ENCODE measurements at places on chromosomes 11 and 22.

DNA sequence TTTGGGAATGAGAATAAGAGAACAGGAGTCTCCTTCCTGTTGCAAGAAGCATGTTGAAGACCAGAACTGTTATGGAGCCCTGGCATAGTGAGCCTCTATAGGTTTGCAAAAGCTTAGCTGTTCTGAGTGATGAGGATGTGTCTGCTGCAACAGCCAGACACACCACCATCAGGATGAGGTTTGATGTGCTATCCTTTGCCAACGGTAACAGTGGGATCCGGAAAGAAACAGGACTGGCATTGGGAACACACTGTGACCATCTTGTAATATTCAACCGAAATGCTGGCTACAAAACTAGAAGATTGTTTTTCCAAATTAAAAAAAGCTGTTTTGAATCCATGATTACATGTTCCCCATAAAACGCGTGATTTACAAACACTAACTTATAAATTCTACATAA is 117.0 kb downstream of the ME3 start:
- no peak for DNase-seq

GRCh38 chr11:64844330-64845128 is at the start of gene CDC42BPG:
Gene CDC42BPG (minus strand): TSS chr11:64844653. CDS start chr11:64844569, 84 bp downstream.
- peak; percentile 92 for DNase-seq

DNA sequence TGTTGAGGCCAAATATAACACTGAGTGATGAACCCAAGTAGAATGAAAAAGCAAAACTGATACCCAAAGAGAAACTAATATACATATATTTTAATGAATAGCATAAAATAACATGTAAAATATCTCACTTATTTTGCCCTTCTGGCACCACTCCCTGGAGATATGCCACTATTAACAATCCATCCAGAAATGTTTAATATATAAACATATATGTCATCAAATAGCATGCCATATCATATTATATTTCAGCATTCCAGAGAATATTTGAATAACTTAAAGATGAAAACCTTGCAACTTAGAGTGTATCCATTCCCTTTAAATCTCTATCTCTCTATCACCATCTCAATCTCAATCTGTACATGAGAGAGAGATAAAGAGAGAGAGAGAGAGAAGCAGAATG is 1073.3 kb upstream of the RAG2 start:
- no peak for DNase-seq

GRCh38 chr11:130070846-130071200 is 1.1 kb downstream of the APLP2 start:
- peak; percentile 39 for DNase-seq

GRCh38 chr11:73563539-73564200 is 34.2 kb downstream of the FAM168A start:
- DNase-seq = no peak

- DNase-seq = no peak
Measured at GRCh38 chr22:23119494-23120414, 22.0 kb downstream of the RSPH14 start.

DNA sequence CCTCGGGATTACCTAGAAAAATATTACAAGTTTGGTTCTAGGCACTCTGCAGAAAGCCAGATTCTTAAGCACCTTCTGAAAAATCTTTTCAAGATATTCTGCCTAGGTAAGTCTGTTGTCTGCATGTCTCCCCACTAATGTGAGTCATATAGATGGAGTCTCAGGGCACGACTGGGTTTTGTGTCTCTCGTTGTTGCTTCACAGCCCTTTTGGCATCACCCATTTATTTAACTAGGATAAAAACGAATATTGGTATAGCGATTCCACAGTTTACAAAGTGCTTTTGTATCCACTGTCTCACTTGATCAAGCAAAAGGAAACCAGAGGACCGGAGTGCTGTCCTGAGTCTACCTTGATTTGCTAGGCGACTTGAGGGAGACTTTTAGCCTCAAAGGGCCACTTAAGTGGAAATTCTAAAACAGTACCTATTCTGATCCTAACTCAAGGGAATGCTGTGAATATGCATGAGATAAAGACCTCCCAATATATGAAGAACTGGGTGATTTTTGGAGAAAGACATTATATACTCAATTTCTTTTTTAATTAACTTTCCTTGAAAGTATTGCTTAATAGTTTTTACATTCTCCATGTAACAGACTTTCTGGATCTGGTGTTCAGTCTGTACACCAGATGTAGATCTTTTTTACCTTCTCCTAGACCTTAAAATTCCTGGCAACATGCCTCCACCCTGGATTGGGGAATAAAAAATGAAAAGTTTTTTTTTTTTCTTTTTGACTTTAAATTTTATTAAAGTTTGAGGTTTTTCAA is 590 bp downstream of the NNMT start:
- no peak for DNase-seq

DNA sequence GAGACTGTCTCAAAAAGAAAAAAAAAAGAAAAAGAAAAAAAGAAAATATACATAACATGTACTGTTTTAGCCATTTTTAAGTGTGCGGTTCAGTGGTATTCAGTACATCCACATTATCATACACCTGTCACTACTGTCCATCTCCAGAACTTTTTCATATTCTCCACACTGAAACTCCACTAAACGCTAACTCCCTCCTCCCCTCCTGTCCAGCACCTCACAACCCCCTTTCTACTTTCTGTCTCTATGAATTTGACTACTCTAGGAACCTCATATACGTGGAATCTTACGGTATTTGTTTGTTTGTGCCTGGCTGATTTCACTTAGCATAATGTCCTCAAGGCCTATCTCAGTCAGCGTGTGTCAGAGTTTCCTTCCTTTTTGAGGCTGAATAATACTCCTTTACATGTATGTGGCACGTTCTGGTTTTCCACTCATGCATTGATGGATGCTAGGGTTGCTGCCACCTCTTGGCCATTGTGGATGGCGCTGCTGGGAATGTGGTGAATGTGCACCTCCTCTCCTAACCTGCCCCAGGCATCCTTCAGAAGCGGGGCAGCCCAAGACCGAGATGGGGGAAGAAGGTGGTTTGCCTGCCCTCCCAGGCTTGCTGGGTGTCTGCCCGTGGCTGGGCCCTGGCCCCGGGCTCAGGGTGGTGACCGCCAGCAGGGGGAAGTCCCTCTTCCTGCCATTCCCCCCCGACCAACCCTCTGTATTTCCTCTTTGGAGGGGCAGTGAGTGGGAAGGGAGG is 60.5 kb downstream of the BCR start:
- no peak for DNase-seq

GRCh38 chr11:76205252-76206076 is 838 bp downstream of the WNT11 start:
- DNase-seq = no peak

GRCh38 chr22:37972527-37972926 is 11.8 kb downstream of the SOX10 start:
- no peak for DNase-seq

GRCh38 chr11:107951155-107951554 is 22.9 kb downstream of the RAB39A start:
- no peak for DNase-seq

DNA sequence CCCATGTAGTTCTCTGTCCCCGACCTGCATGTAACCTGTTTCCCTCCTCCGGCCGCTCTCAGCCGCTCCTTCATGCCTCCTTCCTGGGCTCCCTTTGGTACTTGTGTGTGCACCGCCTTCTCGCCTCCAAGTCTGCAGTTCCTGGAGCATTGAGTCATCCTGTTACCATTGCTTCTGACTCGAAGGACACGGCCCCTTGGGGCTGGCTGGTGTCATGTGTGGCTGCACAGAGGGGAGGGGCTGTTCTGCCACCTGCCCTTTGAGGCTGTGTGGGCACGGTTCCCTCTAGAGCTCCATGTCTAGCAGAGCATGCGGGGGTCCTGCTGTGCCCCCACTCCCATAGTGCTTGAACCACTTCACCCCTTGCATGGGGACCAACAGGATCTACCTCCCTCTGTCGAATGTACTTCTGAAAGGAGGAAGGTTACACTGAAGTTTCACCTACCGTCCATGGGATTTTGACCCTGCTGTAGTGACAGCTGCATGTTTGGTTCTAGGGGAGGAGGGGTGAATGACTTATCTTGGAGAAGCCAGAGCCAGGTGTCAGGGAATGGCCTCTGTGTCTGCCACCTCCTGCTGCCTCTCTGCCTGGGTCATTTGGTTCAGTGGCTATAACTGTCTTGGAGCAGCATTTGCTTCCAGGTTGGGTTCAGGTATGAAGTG is 39.6 kb downstream of the BCR start:
- peak; percentile 50 for DNase-seq

- DNase-seq = no peak
Measured at GRCh38 chr11:11972730-11973341, 35.6 kb downstream of the DKK3 start.

- peak; percentile 87 for DNase-seq
Measured at GRCh38 chr11:10454878-10455631, at the start of gene AMPD3. Gene AMPD3 (plus strand): TSS chr11:10455264. CDS start chr11:10461520, 6,256 bp downstream.
